Activated T-cell treated with anti-CD3 and anti-CD28 coated beads, Interleukin-2, amount 50 U/mL, for 4 hours (primary cell): ENCODE measurements at places on chromosomes 2 and 18. TPM values are rescaled to one million over a fixed set of nuclear protein-coding genes. Genes with fewer than 3 reads are reported as not detected.

The KCNIP3 gene
- total RNA-seq, result not detected

The ANKRD53 gene
- total RNA-seq, result not detected

The HOXD13 gene
- total RNA-seq, result not detected

The ATF2 gene
- total RNA-seq, result 37.6 TPM

The LCT gene
- total RNA-seq, result 0.10 TPM

The MARCO gene
- 0.22 TPM for total RNA-seq

- DNase-seq, result no peak
These were observed 44.3 kb downstream of the ZNF236 start for GRCh38 chr18:76866666-76867065.

DNA sequence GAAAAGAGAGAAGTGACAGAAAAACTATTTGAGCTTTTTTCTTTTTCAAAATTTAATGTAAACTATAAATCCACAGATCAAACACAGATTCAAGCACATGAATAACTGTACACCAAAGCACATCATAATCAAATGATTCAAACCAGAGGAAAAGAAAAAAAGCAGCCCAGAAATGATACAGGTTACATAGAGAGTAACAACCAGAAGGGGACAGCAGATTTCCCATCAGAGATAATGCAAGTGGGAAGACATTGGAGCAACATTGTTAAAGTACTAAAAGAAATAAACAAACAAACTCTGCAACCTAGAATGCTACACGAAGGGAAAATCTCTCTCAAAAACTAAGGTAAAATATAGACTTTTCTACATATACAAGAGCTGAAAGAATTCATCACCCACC is 34.5 kb downstream of the CMPK2 start:
- DNase-seq, result no peak

GRCh38 chr2:57758686-57759085 is 287.9 kb upstream of the VRK2 start:
- DNase-seq, result no peak

GRCh38 chr2:118322406-118322805 is 234.1 kb downstream of the INSIG2 start:
- DNase-seq, result no peak

DNA sequence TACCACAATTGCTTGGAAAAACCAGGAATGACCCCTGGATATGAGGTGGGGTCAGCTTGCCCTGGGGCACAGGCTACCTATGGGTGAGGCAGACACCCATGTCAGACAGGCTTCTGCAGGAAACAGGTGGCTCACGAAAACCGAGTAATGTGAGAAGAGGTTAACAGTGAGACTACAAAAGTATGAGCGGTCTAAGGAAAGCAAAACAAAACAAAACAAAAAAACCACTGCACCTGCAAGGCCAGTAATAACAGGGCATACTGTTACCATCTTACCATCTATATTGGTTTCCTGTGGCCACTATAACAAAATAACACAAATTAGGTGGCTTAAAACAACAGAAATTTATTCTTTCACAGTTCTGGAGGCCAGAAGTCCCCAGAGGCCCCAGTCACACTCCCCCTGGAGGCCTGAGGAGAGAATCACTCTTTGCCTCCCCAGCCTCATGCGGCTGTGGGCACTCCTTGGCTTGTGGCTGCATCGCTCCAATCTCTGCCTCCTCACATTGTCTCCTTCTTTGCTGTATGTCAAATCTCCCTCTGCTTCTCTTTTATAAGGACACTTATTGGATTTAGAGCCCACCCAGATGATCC is 86.6 kb upstream of the EPC2 start:
- no peak for DNase-seq

DNA sequence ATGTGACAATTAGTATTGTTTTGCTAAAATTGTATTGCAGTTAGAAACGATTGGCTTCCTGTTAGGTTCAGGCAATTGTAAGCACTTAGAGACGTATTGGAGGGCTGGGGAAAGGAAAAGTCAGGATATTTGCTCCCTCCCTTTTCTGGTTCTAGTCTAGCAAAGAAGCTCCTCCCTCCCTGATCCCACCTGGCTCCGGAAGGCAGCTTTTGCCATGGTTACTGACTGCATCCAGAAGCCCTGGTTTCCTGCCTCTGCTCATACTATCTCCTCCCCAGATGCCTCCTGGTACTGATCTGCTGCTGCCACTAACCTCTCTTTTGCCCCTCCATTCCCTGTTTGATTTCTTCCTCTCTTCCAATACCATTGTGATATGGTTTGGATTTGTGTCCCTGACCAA is 275.9 kb downstream of the MREG start:
- no peak for DNase-seq

- DNase-seq, result no peak
These were observed 981 bp downstream of the RAMP1 start for GRCh38 chr2:237860273-237860935.

- DNase-seq, result peak; percentile 52
These were observed 68.9 kb upstream of the CAB39 start for GRCh38 chr2:230643576-230644291.

DNA sequence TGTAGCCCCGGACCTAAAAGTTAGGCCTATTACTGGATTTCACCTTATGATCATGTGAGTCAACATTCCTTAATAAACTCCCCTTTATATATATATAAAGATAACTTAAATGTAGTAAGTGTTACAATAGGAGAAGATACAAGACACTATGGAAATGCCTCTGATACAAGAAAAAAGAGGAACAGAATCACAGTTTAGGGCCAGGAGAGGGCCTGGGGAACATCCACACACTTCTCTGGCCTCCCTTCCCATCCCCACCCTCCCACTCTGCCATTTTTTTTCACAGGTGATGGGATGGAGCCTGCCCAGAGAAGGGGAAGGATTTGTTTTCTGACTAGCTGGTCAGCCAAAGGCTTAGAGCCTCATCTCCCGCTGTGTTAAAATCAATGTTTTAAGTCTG is 6.4 kb downstream of the CDC42EP3 start:
- DNase-seq, result no peak

- DNase-seq, result no peak
These were observed 817.2 kb downstream of the SOCS6 start for GRCh38 chr18:71105994-71106546.

GRCh38 chr18:56747032-56747658 is 96.0 kb downstream of the WDR7 start:
- DNase-seq, result no peak

DNA sequence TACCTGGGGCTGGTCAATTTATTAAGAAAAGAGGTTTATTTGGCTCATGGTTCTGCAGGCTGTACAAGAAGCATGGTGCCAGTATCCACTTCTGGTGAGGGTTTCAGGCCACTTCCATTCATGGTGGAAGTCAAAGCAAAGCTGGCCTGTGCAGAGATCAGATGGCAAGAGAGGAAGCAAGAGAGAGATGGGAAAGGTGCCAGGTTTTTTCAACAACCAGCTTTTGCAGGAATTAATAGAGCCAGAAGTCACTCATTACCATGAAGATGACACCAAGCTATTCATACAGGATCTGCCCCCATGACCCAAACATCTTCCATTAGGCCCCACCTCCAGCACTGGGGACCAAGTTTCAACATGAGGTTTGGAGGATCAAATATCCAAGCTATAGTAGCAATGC is 56.8 kb upstream of the ST3GAL5 start:
- no peak for DNase-seq

DNA sequence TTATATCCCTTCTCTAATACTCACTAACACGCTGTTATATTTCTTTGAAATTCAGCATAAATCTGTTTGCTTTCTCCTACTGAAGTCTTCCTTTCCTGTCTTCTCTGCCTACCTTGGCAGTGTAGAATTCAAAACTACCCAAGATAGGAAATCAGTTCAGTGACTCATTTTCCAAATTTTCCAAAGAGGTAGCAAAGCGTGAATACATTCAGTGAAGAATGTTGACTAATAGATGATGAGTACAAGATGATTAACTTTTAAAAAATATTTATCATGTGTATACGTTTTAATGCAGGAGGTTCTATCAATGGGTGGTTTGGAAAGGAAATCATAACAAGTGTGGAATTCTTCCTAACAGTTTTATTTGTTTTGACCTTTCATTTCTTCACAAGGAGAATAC is 201.9 kb upstream of the SLC8A1 start:
- no peak for DNase-seq

GRCh38 chr2:224099861-224100643 is 61.0 kb upstream of the SERPINE2 start:
- DNase-seq, result no peak

DNA sequence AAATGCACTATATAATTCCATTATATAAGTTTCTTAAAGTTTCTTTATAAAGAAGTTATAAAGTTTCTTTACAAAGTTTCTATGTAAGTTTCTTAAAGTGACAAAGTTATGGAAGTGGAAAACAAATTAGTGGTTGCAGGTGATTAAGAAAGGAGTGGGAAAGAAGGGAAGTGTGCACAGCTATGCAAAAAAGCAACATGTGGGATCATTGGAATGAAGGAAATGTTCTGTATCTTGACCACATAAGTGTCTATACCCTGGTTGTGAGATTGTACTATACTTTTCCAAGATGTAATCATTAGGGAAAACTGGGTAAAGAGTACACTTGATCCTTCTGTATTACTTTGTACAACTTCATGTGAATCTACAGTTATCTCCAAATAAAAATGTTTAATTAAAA is 1541.1 kb downstream of the LRP1B start:
- no peak for DNase-seq

DNA sequence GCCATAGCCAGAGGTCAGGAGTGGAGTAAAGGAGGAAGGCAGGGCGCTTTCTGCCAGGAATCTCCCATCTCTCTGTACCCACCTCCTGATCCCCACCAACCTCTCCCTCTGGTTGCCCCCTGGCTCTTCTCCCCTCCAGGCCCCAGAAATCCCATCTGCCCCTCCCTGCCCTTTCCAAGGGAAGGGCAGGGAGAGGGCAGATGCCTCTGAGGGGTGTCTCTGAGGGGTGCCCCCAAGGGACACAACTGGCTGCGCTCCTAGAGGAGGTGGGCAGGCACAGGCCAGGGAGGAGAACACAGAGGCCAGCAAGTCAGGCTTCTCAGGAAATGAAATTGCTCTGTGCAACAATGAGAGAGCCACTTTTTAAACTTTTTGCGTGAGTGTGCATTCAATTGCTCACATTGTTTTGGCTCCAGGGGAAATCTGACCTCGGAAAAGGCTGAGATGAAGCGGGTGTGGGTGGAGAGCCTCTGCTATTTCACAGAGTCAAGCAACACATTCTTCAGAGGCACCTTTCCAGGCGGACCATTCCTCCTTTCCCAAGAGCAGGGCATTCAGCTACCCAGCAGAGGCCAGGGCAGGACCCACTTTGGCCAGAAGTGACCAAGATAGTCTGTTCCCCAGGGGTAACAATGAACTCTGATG is 125.5 kb downstream of the SMAD7 start:
- DNase-seq, result no peak

DNA sequence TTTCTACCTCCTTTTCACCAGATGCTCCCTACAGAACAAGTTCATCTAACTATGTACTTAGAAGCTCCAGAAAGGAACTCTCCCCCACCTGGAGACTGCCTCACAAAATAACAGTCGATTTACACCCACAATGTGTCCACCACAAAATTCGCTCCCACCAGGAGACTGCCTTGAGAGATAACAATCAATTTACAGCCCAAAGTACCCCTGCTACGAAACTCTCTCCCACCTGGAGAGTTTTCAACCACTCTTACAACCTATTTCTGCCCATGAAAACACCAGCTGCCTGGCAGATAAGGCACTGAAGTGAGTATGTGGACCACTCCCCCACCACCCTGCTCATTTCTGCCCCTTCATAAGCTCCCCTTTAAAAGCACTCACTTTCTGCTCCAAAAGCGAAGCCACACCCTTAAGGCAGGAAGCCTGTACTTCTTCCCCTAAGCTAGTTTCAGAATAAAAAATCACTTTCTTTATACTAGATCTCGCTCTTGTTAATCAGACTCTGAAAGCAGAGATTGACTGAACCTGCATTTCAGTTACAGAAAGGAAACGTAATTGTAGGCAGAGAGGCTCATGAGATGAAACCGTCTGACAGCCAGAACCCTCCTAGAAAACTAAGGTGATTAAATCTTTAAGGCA is 94.4 kb upstream of the RBBP8 start:
- DNase-seq, result no peak

GRCh38 chr2:238142382-238143205 is 4.1 kb downstream of the KLHL30 start:
- DNase-seq, result no peak

DNA sequence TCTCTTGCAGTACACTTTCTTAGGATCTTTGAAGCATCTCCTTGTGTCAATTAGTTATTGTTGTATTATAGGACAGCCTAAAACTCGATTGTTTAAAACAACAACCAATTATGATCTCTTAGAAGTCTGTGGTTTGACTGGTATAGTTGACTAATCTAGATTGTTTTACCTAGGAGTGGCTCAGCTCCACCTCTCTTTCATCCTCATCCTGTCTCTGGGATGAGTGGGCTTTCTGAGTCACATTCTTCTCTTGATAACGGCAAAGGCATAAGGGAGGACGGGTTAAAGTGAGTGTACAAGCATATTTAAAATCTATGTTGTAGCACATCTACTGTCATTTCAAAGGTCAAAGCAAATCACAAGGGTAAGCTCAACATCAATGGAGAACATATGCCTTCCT is 102.3 kb upstream of the GULP1 start:
- no peak for DNase-seq

- DNase-seq, result no peak
These were observed 2.6 kb upstream of the CATIP start for GRCh38 chr2:218354045-218354444.

DNA sequence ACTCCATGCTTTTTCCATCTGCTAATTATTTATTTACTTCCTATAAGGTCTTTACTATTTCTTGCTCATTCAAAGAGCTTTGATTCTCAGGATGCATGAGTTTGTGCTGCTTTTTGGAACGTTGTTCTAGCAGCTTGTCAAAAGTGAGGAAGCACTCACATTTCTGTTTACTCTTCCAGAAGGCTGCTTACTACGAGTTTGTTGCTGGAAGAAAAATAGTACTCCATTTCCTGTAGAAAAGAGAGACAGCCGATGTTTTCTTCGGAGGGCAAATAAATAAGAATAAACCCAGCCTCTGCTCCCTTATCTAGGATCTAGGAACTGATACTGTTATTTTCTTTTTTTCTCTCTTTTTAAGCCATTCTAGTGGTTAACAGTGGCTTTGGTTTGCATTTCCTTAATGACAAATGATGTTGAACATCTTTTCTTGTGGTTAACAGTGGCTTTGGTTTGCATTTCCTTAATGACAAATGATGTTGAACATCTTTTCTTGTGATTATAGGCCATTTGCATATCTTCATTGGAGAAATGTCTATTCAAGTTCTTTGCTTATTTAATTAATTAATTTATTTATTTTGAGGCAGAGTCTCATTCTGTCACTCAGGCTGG is 20.5 kb downstream of the CYP27A1 start:
- DNase-seq, result no peak

DNA sequence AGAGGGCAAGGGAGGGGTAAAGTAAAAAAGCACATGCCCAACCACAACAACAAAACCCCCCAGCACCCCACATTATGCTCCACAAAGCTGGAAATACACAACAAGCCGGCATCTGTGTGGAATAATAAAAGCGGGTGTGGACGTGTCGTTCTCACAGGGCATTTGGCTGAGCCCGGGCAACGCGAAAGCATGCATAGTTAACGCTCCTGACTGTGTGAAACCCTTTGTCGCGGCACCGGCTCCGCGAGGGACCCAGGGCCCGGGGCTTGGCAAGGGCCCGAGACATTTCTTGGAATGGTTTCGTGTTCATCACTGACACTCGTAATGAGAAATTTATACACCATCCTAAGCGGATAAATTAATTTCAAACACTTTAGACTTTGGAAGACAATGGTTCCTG is 165.6 kb downstream of the INHBB start:
- DNase-seq, result no peak

GRCh38 chr2:145617906-145618305 is 1098.0 kb upstream of the ZEB2 start:
- no peak for DNase-seq

- no peak for DNase-seq
These were observed 190.7 kb downstream of the DLGAP1 start for GRCh38 chr18:4264347-4264791.

GRCh38 chr2:201656102-201656501 is 12.8 kb upstream of the TMEM237 start:
- no peak for DNase-seq
